ENCODE measurements at places on chromosomes 7 and 10. TPM values are rescaled to one million over a fixed set of nuclear protein-coding genes. Genes with fewer than 3 reads are reported as not detected.

GRCh38 chr7:131249003-131249402 lies 78.7 kb upstream of the MKLN1 start:
- peaks cover 9% of the 10 kb centered on the region for H3K4me1 ChIP-seq
- peak; percentile 22 for DNase-seq
- H3K36me3 ChIP-seq, result no peaks in the 10 kb centered on the region
- H3K27me3 ChIP-seq, result peaks cover 14% of the 10 kb centered on the region

DNA sequence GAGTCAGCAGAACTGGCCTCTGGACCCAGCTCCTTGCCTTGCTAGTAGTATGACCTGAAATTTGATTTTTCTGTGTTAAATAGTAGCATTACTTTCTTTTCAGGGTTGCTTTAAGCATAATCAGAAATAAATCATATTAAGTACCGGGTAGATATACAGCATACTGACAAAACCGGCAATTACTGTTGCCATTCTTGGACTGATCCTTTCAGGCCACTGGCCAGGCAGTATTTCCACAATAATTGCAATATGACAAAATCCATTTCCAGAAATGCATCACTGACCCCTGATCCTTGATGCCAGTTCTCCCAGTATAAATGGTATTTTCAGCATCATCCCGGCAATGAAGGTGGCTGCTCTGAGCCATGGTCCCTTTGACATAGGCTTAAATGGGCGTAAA lies 6.9 kb downstream of the LRIT1 start:
- no peaks in the 10 kb centered on the region for H3K4me1 ChIP-seq
- H3K36me3 ChIP-seq, result no peaks in the 10 kb centered on the region
- DNase-seq, result no peak
- H3K27me3 ChIP-seq, result peaks cover 35% of the 10 kb centered on the region

GRCh38 chr10:132131581-132132420 lies 54.9 kb upstream of the DPYSL4 start:
- no peak overlapping the region for H3K4me3 ChIP-seq
- H3K27ac ChIP-seq, result no peak overlapping the region
- H3K36me3 ChIP-seq, result no peaks in the 10 kb centered on the region

DNA sequence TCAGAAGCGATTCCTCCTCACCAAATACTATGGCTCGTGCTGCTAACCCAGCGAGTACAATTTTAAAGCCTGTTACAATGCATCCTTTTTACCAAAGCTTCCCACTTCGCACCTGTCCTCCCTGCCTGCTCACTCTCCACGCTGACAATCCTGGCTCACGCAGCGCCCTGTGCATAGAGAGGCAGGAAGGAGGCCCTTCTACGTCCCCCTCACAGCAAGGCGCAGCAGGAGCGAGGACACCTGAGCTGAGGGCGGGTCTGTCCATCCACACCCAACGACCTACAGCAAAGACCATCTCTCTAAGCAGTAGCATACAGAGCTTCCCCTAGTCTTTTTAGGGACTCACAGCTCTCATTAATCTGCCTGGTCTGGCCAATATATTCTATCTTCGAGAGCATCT lies 46.0 kb downstream of the MKI67 start:
- H3K4me3 ChIP-seq, result no peak overlapping the region
- no peaks in the 10 kb centered on the region for H3K4me1 ChIP-seq
- H3K27me3 ChIP-seq, result no peaks in the 10 kb centered on the region
- H3K27ac ChIP-seq, result no peak overlapping the region
- H3K36me3 ChIP-seq, result peaks cover 12% of the 10 kb centered on the region

DNA sequence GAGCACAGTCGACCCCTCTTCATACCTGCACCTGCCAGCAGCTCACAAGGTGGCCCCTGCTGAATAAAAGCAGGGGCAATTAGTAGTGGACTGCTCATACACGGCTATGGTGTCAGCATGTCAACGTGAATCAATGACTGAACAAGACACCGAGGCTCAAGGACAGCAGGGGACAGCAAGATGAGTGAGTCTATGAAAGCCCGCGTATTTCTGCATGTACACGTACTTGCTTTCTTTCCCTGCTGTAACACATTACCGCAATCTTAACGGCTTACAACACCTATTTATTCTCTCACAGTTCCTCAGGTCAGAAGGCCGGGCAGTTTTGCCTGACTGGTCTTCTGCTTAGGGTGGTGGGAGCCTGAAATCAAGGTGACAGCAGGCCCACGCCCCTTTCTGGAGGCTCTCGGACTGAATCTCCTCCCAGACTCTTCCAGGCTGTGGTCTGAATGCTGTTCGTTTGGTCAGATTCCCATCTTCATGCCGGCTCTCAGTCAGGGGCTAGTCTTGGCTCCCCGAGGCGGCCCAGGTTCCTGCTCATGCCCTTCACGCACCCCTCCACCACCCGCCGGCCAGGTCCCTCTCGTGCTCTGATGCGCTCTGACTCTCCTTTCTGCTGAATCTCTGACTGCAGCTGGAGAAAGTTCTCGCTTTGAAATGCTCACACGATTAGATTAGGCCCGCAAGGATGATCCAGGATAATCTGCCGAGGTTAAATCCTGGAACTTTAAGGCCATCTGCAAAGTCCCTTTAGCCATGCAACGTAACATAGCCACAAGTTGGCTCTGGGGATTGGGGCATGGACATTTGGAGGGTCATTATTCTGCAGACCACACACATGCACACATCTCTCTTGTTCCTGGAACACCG lies 7.8 kb upstream of the PPP2R2D start:
- H3K27me3 ChIP-seq, result peaks cover 17% of the 10 kb centered on the region
- H3K4me3 ChIP-seq, result no peak overlapping the region
- no peak overlapping the region for H3K27ac ChIP-seq
- no peak for DNase-seq
- peaks cover 6% of the 10 kb centered on the region for H3K4me1 ChIP-seq

DNA sequence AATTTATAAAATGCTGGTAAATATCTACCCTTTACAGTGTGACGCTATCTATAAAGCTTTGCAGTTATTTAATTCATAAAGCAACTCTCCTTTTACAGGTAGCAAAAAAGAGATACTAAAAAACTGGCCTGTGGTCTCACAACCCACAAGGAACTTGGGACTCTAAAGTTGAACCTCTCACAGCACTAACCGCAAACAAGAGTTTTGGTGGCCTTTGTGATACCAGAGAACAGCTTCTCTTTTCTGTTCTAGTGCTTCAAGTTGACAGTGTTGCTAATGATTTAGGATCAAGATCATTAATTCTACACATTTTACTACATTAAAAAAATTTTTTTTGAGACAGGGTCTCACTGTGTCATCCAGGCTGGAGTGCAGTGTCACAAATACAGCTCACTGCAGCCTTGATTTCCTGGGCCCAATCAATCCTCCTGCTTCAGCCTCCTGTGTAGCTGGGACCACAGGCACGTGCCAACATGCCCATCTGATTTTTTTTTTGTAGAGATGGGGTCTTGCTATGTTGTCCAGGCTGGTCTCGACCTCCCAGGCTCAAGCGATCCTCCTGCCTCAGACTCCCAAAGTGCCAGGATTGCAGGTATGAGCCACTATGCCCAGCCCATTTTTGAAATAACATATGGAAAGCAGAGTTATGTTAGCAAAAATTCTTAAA lies 56.0 kb upstream of the ST8SIA6 start:
- no peak overlapping the region for H3K4me3 ChIP-seq
- peaks cover 13% of the 10 kb centered on the region for H3K4me1 ChIP-seq
- H3K36me3 ChIP-seq, result no peaks in the 10 kb centered on the region
- H3K27ac ChIP-seq, result no peak overlapping the region
- DNase-seq, result no peak

DNA sequence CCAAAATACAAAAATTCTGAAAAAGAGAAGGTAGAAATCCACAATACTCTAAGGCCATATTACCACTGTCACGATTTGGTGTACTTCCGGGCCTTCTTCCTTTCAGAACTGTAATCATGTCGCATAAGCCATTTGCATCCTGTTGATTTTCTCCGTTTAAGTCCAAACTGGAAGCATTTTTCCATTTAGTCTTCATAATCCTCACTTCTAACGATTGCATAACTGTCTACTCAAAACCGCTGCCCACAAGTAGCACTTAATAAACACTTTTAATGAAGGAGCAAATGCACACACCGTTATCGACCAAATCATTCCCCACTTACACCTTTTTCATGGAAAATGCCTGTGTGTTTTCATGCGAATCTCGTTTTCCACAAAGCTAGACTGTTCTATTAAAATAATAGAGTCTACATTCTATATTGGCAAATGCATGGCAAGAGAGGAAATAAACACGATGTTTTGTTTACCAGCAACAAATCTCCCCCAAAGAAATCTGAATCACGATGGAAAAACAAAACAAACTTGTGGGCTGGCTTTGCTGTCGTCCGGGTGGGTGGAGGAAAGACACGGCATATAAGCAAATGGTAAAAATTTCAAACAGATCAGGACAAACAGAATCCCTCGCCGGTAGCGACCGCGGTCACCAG lies 1.0 kb downstream of the ATE1 start:
- peak overlapping the region; percentile 84 for H3K4me3 ChIP-seq
- H3K36me3 ChIP-seq, result peaks cover 27% of the 10 kb centered on the region
- peak overlapping the region; percentile 71 for H3K27ac ChIP-seq
- no peak for DNase-seq
- H3K27me3 ChIP-seq, result no peaks in the 10 kb centered on the region

GRCh38 chr10:77237120-77237519 lies 400.5 kb downstream of the KCNMA1 start:
- H3K27ac ChIP-seq, result no peak overlapping the region
- H3K27me3 ChIP-seq, result no peaks in the 10 kb centered on the region
- H3K4me1 ChIP-seq, result peaks cover 38% of the 10 kb centered on the region
- DNase-seq, result no peak
- no peak overlapping the region for H3K4me3 ChIP-seq

DNA sequence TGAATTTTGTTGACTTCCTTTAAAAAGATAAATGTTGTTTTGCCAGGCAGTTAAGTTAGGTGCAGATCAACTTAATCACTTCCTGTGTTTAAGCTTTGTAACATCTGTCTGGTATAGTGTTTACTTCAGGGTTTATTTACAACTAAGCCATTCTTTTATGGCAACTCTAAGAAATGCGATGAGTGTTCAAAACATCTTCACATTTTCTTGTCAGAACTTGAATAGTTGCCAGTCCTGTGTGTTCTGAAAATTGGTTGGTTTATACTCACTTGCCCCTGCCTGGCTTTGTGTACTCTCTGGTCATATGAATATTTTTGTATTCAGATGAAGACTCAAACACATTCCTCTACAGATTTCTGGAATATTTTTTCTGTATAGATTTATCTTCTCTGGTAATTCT lies 327.2 kb downstream of the MDFIC start:
- H3K36me3 ChIP-seq, result no peaks in the 10 kb centered on the region
- H3K27me3 ChIP-seq, result no peaks in the 10 kb centered on the region
- no peak overlapping the region for H3K27ac ChIP-seq
- H3K4me3 ChIP-seq, result no peak overlapping the region
- no peak for DNase-seq

The GRID2IP gene
- 1.4 TPM for total RNA-seq

The LARP4B gene
- 183 TPM for total RNA-seq

The GSTO2 gene
- 26.7 TPM for total RNA-seq

The NFE2L3 gene
- total RNA-seq, result 108 TPM
